ENCODE measurements at places on chromosomes 7 and 10.
A peak's percentile ranks its signal among the peaks of the same experiment; 100 is the strongest.

DNA sequence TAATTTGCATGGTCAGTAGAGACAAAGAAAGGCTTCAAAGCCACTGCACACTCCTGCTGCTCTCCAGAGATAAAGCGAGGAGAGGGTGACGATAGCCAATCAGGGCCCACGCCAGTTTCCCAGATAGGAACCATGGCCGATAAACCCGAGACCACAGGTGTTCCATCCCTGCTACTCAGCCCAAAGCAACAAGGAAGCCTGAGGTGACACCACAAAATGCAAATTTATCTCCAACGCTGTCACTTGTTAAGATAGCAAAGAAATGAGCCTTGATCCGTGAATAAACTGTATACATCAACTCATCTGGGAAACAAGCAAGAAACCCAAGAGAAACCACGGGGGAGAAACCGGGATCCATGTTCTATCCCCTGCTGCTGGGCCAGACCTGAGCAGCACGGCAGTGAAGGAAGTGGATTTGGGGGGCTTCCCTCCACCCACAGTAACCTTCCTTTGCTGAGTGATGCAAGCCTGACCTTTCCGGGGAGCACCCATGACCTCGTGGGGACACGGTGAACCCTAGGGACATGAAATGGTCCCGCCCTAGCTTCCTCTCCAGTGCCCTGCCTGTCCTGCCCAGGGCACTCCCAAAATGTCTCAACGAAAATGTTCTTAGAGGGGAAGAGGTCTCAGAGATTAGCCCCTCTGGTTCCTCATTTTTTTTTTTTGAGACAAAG lies 164.6 kb downstream of the PTPRN2 start:
- no peak for DNase-seq

DNA sequence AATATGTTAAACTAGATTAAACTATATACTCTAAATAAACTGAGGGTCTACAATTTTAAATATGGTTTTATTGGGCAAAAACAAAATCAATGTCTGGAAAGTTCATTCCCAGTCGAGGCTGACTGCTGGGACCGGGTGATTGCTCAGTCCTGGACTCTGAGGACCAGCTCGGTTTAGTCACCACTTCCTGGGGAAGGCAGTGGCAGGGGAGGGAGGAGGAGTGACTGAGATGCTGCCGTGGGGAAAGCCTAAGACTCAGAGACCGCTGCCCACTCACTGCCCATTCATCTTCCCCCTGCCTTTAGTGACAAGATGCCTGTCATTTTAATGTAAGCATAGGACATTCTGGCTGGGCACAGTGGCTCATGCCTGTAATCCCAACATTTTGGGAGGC lies 29.0 kb downstream of the ATOH7 start:
- DNase-seq, result no peak

DNA sequence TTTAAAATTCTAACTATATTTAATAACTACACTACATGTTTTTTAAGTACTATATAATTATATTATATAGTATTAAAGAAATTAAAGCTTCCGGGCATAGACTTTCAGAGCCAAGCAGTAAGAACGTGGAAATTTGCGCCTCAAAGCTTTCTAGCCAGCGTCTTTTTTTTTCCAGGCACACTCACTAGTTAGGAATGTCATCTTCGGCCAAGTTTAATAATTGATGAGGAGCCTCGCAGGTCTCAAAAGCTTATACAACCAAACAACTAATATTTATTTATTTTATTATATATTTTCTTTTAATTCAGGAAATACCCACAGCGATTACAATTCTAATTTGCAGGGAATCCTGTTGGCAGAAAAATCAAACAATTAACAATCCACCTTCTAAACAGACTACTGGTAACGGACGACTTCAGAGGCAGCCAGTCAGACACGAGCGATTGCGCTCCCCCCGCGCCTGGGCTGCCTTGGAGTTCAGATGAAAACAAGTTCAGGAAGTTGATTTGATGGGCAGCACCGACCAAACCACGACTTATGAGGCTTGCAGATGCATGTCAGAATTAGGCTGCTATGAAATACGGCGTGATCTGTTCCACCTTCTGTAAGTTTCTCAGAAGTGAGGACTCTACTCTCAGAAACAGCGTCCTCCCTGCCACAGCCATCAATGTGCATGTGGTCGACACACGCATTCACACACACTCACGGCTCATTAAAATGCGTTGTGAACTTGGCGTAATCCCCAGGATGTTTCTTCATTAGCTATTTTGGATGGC lies 431.8 kb upstream of the MGMT start:
- DNase-seq, result no peak

- peak; percentile 83 for DNase-seq
Measured at GRCh38 chr7:87530126-87530525, 54.6 kb upstream of the ABCB4 start.

- no peak for DNase-seq
Measured at GRCh38 chr10:76357726-76358415, 926.4 kb downstream of the LRMDA start.

GRCh38 chr7:24169077-24169624 lies 114.8 kb upstream of the NPY start:
- no peak for DNase-seq

- no peak for DNase-seq
Measured at GRCh38 chr10:128642023-128642422, 515.8 kb upstream of the MKI67 start.

- no peak for DNase-seq
Measured at GRCh38 chr7:124489082-124489819, 276.3 kb downstream of the GPR37 start.

- DNase-seq, result no peak
Measured at GRCh38 chr10:123011987-123012386, 3.2 kb downstream of the ACADSB start.

- no peak for DNase-seq
Measured at GRCh38 chr10:29105516-29106215, 183.2 kb upstream of the LYZL1 start.

GRCh38 chr7:133003052-133003910 lies 78.6 kb downstream of the CHCHD3 start:
- DNase-seq, result no peak

DNA sequence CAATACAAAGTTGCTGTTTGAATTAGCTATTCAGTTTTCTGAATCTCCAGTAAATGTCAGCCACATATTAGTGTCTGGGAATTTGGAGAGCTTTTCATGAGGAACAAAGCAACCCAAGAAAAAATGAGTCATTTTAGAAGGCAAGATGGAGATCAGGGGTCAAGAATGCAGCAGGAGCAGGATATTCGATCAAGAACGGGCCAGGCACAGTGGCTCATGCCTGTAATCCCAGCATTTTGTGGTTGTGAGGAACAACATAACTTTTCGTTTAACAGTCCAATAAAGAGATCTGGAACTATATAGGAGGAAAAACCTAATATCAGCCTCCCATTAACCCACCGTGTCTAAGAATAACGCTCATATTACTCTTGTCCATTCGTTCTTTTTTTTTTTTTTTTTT lies 600.5 kb downstream of the MAGI2 start:
- DNase-seq, result no peak

GRCh38 chr10:119653209-119653608 lies 2.0 kb downstream of the BAG3 start:
- no peak for DNase-seq

GRCh38 chr10:76548716-76549115 lies 1088.9 kb downstream of the KCNMA1 start:
- no peak for DNase-seq

DNA sequence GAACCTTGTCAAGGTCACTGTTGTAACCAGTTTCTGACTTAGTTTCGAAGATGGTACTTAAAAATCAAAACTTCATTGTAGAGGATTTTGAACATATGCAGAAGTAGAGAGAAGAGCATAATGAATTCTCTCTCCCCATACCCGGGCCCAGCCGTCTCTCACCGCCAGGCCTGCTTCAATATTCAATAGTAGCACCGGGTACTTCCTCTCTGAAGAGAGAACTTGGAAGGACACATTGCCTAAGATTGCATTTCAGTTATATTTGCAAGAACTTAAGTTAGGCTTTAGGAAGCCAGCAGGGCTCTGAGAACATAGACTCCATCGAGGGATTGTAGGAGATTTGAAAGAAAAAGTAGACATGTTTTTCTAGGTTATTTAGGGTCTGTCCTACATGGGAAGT lies 19.1 kb downstream of the LMTK2 start:
- no peak for DNase-seq

GRCh38 chr7:127390186-127390816 lies 2.2 kb downstream of the ZNF800 start:
- DNase-seq, result no peak

- no peak for DNase-seq
Measured at GRCh38 chr10:7444551-7445121, 33.8 kb upstream of the SFMBT2 start.

DNA sequence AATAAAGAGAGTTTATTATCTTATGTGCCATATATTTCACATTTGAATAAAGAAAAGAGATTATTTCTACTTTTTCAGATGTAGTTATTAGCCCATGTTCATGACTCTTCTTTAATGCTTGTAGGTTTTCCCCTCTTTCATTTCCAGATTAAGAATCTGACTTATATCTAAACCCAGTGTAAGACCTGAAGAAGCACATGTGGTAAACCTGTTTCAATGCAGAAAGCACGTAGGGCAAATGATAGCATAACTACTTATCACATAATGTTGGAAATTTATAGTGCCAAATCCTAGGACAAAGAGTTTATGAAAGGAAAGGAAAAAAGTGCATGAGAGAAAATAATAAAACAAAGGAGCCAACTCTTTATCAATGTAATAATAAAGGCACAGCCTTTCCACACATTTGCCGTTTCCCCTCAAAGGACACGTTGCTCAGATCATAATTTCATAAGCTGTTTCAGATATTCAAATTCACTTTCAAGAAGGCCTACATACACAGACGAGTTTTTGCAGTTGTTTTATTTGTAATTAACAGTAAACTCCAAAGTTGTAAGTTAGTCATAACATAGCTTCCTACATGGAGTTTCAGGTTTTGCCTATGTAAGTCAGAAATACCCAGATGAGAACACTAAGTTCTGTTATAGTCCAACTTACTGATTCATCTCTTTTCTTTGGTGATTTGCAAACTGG lies 88.8 kb upstream of the MDFIC start:
- DNase-seq, result no peak

- DNase-seq, result no peak
Measured at GRCh38 chr7:134704827-134705226, 58.2 kb downstream of the BPGM start.

DNA sequence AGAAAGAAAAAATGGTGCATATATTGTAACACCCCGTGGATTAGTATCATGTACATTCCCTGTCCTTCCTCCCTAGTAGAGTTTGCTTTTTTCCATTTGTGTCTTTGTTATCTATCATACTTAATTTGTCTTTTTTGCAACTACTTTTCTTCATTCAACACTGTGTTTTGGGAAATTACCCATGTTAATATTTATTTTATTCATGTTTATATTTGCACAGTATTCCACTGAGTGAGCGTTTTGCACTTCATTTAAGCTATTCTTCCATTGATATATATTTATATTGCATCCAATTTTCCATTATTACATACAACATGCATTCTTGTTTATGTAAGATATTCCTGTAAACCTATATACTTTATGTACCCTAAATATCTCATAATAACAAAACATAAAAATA lies 57.6 kb upstream of the FAM171A1 start:
- no peak for DNase-seq

DNA sequence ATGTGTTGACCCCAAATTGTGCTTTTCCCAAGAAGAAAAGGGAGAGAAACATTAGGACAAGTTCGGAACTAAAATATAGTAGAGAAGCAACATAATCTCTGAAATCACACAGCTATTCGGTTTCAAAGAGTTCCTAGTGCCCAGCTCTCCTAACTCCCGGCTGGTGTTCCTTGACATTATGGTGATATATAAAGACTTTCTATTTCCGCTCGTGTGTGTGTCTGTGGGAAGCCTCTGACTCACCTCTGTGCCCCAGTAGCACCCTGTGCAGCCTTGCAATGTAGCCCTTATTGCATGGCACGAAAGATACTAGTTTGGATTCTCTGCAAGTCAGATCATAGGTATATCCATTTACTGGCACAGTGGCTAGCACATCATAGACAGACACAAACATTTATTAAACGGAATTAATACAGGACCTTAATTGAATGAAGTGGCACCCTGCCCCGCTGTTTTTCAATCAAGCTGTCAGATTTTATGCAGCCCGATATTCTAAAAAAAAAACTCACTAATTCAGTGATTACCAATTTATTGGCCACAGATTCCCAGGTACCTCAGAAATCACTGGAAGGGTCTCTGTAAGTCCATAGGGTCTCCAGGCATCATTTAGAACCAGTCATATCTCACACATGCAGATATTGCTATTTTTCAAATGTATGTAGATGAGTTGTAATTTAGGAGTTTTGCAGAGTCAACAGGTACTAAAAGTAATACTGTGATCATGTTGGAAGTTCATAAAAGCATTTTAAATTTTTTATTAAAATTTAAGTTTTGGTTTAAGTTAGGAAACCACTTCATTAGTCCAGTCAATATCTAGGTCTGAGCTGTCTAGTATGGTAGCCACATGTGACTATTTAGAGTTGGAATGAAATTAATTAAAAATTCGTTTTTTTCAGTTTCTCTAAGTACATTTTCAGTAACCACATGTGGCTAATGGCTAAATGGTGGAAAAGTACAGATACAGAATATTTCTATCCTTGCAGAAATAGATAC lies 43.3 kb downstream of the SFTPD start:
- peak; percentile 3 for DNase-seq

DNA sequence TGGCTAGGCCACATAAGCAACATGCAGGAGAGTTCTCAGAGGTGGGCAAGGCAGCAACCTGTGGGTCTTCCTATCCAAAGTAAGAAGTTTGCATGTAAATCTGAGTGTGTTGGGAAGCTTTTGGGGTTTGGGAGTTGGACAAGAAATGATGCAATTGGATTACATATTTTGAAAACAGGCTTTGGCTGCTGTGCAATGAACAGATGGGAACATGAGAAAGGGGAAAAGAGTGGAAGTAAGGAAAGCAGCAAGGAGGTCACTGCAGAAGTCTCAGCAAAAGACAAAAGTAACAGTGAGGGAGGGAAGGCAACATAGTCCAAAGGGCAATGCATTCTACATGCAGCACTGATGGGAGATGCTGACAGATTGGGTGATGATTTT lies 61.1 kb upstream of the C10orf90 start:
- DNase-seq, result no peak

DNA sequence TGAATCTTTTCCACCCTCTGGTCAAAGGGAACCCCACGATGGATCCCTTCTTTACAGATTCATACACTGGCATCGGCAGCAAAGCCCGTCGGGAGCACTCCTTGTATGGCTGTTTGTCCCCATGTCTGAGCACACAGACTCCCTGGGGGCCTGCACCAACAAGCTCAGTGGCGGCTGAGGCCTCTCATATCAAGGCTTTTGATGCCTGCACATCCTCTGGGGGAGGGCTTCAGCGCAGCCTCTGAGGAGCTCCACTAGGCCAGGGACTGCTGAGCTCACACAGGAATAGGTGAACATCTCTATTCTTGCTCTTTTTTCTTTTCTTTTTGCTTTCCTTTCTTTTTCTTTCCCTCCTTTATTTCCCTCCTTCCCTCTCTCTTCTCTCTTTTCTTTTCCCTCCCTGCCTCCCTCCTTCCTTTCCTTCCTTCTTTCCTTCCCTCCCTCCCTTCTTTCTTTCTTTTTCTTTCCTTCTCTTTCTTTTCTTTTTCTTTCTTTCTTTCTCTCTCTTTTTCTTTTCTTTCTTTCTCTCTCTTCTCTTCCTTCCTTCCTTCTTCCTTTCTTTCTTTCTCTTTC lies 174.6 kb downstream of the CCDC3 start:
- no peak for DNase-seq

- no peak for DNase-seq
Measured at GRCh38 chr10:122220736-122221135, 50.4 kb upstream of the BTBD16 start.

All from SK-MEL-5 (cell line).